ENCODE measurements at places on chromosomes 2 and 18.

DNA sequence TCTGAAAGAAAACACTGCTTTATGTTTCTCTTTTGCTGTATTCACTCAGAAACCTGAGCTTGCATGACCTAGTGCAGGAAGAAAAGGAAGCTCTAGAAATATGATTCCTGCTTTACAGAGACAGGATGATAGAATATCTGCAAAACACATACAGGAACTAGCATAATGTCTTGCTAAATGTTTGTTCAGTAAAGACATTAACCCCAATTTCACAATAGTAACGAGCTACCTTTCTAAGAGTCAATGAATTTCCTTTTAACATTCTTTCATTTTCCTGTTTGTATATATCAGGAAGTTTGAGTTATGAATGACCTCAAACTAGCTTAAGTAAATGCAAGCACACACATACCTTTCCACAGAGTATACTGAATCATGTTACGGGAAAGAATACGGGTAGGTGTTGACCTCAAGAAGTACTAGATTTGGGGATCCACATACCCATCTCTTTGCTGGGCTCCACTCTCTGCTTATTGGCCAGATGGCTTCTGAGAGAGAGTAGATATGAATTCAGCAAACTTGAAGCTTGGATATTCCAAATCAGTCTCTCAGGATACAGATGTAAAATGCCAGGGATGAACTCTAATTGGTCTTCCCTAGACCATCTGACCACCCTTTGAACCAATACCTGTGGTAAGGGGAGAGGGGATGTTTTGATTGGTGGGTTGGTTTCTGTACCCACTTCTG lies 18.2 kb upstream of the ACSL3 start:
- peak; percentile 6 for DNase-seq

DNA sequence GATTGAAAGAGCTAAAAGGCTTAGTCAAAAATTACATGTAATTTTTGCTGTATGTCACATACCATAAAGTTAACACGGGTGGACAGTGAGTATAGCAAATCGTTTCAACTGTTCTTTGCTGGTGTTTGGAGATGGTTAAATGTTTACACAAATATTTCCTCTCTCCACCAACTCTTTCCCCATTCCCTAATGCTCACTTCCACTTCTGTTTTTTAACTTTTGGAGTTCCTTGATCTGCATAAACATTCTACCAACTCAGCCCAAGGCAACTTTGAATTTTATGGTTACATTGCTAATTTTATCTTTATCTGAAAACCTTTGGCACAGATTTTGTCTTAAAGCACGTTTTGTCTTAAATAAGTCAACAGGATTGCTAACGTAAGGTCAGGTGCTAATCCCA lies 1.9 kb upstream of the SPOPL start:
- DNase-seq = no peak

- no peak for DNase-seq
Measured at GRCh38 chr2:213932-214693, 49.7 kb downstream of the SH3YL1 start.

GRCh38 chr2:235898766-235899165 lies 269.4 kb downstream of the GBX2 start:
- no peak for DNase-seq

DNA sequence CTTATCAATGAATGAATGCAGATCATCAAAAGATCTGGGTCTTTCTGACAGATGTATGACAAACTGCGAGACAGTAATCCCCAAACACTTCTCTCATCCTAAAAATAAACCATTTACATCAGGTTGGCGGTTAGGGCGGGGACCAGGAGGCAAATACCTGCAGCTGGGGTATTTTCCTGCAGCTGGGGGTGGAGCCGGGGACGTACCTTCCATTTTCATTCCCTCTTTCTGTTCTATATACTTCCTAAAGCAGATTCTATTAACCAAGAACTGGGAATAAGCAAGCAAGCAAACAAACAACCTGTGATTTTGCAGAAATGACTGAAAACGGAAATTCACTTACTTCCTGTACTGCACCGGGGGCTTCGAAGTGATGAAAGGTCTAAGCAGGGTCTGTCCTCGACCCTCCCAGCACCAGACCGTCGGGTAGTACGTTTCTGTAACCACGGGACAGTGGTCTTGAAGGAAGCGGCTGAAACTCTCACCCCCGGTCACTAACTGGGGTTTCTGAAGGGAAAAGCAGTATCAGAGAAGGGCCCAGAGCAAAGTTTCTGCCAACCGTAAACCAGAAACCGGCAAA lies 1.2 kb downstream of the ABHD3 start:
- DNase-seq = no peak

GRCh38 chr2:15191789-15192188 lies 369.3 kb downstream of the NBAS start:
- no peak for DNase-seq

- no peak for DNase-seq
Measured at GRCh38 chr2:26691881-26692278, 642 bp upstream of the KCNK3 start.
